Thoracic aorta (tissue), 2 donors: ENCODE measurements at places on chromosomes 12 and 14. TPM values are rescaled to one million over a fixed set of nuclear protein-coding genes. Genes with fewer than 3 reads are reported as not detected.

Gene CEP170B
- total RNA-seq = 38.2 TPM

Gene ESPL1
- 0.95 TPM for total RNA-seq

Gene MFAP5
- 186 TPM for total RNA-seq

Gene C14orf180
- 5.1 TPM for total RNA-seq

Gene KRT3
- not detected for total RNA-seq

Gene FBXW8
- total RNA-seq = 25.0 TPM

Gene C14orf39
- not detected for total RNA-seq

Gene SLC6A13
- total RNA-seq = 0.54 TPM

Gene SLC2A14
- not detected for total RNA-seq

Gene CFAP54
- total RNA-seq = 1.1 TPM

Gene MUCL1
- not detected for total RNA-seq

Gene IQSEC3
- total RNA-seq = 1.3 TPM

Gene LUM
- 257 TPM for total RNA-seq

Gene JAG2
- 8.8 TPM for total RNA-seq

Gene OR10G2
- not detected for total RNA-seq

Gene KLHDC1
- 10.8 TPM for total RNA-seq

Gene PRKD1
- 38.4 TPM for total RNA-seq

Gene TCL1A
- total RNA-seq = not detected

Gene CACNA2D4
- total RNA-seq = 12.3 TPM

Gene PIANP
- total RNA-seq = 3.1 TPM

Gene FGF6
- not detected for total RNA-seq

Gene KIAA0586
- 45.7 TPM for total RNA-seq

Gene SPIC
- not detected for total RNA-seq

Gene TAS2R7
- total RNA-seq = not detected

Gene SLC41A2
- 165 TPM for total RNA-seq

Gene HVCN1
- 12.3 TPM for total RNA-seq

Gene MYBPC1
- 1.5 TPM for total RNA-seq

Gene CRIP1
- total RNA-seq = 75.4 TPM

Gene PRH2
- total RNA-seq = not detected

Gene SRRM4
- total RNA-seq = 0.21 TPM
